ENCODE measurements at places on chromosomes 3 and 15.

DNA sequence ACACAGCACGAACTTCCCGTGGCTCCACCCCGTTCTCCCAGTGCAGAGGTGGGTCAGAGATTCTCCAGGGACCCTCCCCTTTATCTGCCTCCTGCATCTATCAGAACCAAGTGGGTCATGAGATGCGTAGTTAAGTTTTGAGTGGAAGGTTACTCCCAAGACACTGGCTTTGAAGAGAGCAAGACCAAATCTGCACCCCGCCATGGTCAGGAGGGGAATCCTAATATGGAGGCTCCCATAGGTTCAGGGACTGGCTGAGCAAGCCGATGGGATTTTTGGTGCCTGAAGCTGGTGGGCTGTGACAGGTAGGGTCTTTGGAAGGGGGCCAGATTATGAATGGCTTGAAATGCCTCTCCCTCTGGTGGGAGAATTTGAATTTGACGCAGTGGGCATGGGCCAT, 207.0 kb upstream of the NR2E3 start:
- no peak for DNase-seq

- no peak for DNase-seq
Measured at GRCh38 chr3:122928396-122929187, 99.0 kb downstream of the SEMA5B start.

GRCh38 chr3:114498539-114499370, 204.9 kb downstream of the TIGIT start:
- DNase-seq, result no peak

DNA sequence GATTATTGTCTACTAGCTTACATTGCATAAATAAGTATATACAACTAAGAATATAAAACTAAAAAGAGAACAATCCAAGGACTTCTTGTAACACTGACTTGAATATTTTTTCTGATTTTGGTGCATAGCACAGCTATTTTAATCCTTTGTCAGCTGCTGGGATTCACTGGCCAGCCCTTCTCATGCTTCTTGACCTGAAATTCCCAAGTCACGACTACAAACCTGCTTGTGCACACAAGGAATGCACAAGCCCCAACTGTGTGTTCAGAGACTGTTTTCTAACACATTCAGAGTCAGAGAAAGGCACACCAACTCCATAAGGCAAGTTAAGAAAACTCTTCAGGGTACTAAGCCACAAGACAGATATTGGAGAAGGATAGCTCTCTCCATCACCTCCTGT, 80.9 kb downstream of the TNIK start:
- DNase-seq, result no peak

DNA sequence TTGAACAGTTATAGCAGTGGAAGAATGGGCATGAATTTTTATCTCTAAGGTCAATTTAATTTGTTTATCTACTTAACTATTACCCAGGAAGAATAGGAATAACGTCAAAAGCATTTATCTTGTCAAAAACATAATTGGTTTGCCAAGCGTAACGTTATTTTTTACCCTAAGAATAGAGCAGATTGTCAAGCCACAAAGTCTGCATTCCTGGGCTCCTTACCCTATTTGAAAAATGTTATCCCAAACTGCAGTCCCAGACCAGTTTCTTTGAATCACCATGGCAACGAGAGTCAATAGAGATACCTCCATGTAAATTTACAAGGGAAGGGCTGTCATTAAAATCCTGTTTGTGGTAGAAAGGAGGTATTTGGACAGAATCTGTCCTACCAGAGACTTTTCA, 61.1 kb downstream of the CPNE4 start:
- no peak for DNase-seq
